Fibroblast of gingiva (primary cell): ENCODE measurements at places on chromosomes 4 and X.

- no peak for DNase-seq
Observed at GRCh38 chr4:8754634-8755589, 116.7 kb downstream of the HMX1 start.

DNA sequence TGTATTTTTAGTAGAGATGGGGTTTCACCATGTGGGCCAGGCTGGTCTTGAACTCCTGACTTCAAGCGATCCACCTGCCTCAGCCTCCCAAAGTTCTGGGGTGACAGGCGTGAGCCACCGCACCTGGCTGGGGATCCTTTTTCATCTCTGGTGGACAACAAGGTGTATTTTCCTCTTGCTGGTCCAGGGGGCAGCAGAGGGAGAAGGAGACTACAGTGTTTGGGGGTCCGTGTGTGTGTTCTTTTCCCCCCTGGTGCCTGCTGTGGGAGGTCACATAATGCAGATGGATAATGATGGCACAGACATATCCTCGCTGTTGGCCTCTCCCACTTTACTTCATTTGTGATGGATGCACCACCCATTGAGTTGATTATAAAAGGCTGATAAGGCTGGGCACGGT lies 39.0 kb upstream of the CD99 start:
- no peak for DNase-seq

GRCh38 chr4:16250661-16251365 lies 24.5 kb upstream of the TAPT1 start:
- no peak for DNase-seq

DNA sequence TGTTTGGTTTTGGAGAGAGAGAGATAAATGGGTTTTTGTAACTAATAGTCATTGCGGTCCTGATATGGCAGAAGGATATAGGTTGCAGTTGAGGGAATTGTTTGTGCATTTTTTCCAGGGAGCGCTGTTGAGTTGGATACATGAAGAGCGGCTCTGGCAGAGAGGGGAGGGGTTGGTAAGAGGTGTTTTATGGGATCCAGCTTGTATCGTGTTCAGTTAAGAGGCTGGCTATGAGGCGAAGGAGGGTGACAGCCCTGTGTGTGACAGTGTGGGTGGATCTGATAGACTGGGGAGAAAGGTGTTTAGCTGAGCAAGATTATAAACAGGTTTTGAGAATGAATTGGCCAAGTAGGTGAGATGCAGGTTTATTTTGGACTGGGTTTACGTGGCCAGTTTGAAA lies 1.5 kb downstream of the SPANXN4 start:
- DNase-seq: no peak

- no peak for DNase-seq
Observed at GRCh38 chrX:52811065-52811625, at the start of gene XAGE5. Gene XAGE5, plus strand, starts transcription at chrX:52811287. Its CDS starts 1,280 bp downstream, at chrX:52812567.

- DNase-seq: no peak
Observed at GRCh38 chr4:185542626-185543315, 7.5 kb upstream of the PDLIM3 start.

DNA sequence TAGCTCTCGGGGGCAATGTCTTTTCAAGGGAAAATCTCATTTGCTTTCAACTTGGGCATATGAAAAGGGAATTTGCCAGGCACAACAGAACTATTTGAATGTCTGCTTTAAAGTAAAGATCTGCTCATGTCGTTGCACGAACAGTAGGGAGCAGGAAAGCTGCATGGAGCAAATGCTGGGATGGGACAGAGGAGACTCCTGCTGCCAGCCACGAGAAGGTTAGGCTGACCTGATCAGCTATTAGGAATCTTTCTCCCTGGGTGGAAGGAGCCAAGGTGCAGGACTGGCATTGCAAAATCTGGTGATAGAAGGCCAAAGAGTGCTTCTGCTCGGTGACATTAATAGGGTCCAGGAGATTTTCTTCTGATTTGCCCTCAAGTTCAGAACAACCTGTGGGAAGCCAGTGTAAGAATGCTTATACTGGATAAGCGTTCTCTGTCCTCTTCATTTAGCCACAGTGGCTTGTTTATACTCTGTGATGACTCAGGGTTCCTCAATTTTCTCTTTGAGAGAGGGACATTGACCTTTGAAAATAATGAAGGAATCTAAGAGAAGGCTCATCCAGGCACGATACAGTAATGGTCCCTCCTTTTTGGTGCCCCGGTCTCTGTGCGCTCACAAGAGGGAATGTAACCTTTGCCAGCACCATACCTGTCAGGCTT lies 22.9 kb downstream of the FHL1 start:
- peak; percentile 65 for DNase-seq
